ENCODE measurements at places on chromosomes 1 and 21.

DNA sequence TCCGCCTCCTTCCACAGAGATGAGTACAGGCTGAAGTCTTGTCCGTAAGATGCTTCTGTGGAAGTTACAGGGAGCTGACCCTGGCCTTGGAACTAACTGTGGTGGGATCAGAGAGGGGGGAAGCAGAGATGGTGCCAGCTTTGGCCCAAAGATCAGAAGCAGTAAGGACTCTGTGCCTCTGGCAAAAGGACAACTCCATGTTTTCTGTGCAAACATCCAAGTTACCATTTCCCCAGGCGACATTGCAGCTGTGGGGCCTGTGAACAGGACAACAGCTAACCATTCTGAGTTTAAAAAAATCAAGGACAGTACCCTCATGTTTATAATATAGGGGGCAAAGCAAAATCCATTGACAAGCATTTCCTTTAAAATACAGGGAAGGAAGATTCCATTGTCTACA is 38.4 kb downstream of the TEX35 start:
- no peak for DNase-seq

DNA sequence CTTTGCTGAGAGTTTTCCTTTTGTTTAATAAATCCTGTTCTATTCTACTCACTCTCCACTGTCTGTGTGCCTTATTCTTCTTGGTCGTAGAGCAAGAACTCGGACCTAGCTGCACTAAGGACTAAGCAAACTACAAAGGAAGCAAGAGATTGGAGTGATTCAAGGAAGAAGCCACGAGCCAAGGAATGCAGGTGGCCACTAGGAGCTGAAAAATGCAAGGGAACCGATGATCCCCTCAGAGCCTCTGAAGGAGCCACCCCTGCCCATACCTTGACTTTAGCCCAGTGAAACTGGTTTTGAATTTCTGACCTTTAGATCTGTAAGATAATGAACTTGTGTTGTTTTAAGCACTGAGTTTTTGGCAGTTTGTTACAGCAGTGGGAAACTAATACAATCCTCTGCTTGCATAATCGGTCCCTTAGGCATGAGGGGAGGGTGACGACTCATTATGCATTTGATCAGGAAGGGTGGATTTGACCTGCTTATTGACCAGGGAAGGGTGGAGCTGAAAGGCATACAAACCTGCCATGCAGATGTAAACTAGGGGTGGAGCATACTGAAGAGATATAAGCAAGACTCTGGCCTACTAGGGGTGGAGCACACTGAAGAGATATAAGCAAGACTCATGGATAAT is 6.2 kb upstream of the CA6 start:
- no peak for DNase-seq

- no peak for DNase-seq
Observed at GRCh38 chr1:42143896-42144710, 9.1 kb upstream of the GUCA2B start.

DNA sequence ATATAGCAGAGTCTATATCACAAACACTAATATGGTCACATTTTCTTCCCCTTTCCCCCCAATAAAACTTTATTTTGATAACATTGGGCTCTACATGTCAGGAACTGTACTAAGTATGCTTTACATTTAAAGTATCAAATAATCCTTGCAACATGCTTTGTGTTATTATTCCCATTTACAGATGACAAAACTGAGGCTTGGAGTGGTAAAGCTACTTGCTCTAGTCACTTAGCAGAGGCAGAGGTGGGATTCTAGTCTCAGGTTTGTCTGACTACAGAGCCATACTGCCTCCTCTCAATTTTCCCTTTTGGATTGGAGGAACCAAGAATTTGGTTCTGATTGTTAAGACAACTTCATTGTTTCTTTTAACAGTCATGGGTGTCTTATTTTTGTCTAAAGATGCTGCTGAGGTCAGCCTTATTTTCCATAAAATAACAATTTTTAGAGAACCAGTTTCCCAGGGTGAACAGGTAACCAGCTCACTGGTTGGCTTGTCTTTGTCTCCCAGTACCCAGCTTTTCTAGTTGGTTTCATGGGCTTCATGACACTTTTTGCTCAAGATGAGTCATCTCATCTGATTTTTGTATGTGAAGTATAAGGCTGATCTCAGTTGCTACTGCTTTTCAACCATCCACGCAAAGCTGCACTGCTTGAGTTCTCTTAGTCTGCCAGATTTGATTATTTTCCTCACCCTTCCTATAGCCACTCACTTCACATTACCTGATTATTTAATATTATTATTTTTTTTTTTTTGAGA is 81.0 kb upstream of the ARID1A start:
- no peak for DNase-seq

DNA sequence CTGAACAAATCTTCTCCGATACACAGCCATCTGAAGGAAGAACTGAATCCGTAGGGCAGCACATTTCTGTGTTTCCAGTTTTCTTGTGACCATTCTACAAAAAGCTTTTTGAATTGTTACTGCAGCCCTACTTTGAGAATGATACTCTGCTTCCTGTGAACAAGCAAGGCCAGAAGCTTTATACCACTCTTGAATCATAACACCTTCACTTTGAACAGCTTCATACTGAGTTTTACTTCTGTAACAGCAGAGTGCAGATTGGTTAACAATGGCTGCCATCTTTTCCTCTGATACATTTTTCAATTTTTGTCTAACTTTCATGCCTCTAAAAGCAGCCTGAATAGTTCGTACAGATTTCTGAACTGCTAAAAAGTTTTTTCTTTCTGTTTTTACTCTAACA is 33.6 kb upstream of the F13B start:
- DNase-seq, result no peak

- no peak for DNase-seq
Observed at GRCh38 chr1:24003331-24003972, 23.3 kb upstream of the SRSF10 start.

DNA sequence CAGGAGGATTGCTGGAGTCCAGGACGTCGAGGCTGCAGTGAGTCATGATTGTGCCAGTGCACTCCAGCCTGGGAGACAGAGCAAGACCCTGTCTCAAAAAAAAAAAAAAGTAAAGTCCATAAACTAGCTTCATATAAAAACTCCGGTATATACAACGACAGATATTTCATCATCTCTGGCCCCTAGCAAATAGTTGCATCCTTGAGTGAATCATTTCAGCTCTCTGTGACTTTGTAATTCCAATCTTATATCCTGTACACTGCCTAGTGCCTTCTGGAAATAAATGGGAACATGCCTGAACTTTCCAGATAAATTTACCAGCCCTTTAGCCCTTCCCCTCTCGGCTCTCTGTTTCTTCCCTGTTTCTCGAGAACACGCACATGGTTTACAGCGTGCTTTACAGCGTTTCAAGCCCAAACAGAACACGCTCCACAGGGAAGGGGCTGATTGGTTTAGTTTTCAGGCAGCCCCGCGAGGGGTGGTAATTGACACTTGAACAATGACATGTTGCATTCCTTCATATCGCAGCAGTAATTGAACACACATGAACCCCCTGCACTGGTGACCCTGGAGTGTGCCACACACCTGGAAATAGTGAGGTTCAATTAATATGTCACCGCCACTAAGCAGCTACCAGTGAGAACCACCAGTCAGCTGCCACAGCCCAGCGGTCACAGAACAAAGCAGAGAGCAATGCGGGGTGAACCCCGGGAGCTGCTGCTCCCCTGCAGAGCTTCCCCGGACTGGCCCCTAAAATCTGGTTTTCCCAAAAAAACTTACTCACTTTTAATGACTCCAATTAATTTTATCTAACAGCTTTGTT is 35.7 kb upstream of the SIM2 start:
- no peak for DNase-seq

GRCh38 chr1:57072401-57073110 is 106.7 kb upstream of the C8B start:
- DNase-seq, result no peak

DNA sequence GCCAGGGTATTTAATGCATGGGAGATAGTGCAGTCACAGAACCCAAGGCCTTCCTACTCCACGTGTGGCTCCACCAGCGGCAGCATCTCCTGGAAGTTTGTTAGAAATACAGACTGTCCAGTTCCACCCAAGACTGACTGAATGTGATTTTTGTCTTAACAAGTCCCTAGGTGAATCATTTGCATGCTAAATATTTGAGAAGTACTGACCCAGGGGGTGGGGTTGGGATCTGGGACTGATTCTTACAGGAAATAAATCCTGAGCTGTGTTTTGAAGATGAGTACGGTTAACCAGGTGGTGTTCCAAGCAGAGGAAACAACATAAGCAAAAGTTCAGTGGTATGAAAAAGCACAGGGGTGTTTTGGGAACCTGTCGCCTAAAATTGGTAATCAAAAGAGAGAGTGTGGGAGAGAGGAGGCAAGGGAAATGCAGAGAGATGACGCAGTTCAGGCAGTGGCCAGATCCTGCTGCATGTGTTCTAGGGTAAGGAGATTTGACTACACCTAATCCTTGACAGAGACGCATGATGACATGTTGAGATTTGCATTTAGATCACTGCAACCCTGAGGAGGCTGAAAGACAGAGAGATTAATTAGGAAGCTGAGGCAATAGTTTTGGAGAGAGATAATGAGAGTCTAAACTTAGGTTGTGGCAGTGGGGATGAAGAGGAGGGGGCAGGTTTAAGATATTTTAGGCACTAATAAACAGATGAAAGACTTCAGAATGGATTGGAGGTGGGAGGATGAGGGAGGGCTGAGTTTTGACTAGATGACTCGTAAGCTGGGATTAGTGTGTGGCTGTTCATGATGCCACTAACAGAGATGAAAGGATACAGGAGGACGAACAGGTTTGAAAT is 3.7 kb upstream of the ZNF326 start:
- no peak for DNase-seq

GRCh38 chr21:34594566-34595234 is 20.2 kb downstream of the RCAN1 start:
- DNase-seq, result no peak

GRCh38 chr1:15957221-15958095 is 18.4 kb downstream of the ZBTB17 start:
- no peak for DNase-seq

DNA sequence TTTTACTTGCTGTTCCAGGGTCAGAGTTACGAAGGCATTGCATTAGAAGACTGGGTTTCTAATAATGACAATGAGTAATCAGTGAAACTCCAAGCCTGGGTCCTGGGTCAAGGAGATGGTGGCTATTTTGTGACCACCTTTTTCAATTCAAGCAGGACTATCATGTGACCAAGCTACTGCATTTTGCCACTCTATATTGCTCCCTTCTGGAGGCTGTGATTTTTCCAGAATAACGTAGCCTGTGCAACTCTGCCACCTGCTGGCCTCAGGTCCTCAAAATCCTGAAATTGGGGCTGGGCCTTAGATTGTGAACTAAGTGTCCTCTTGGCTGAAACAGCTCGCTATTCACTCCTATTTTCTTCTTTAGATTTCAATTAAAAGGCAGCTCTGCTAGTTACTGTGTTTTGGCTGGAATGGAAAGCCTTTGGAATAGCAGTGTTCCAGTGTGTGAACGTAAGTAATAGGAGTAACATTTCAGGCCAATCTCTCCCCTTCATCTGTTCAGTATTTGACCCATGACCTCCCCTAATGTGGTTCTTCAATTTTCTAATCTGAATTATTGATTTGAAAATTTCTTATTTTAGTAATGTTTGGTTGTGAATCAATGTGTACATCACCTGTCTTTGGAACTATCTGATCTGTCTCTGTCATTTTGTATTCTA is 52.9 kb upstream of the CD46 start:
- no peak for DNase-seq

- no peak for DNase-seq
Observed at GRCh38 chr1:203276408-203276807, 28.9 kb upstream of the BTG2 start.

DNA sequence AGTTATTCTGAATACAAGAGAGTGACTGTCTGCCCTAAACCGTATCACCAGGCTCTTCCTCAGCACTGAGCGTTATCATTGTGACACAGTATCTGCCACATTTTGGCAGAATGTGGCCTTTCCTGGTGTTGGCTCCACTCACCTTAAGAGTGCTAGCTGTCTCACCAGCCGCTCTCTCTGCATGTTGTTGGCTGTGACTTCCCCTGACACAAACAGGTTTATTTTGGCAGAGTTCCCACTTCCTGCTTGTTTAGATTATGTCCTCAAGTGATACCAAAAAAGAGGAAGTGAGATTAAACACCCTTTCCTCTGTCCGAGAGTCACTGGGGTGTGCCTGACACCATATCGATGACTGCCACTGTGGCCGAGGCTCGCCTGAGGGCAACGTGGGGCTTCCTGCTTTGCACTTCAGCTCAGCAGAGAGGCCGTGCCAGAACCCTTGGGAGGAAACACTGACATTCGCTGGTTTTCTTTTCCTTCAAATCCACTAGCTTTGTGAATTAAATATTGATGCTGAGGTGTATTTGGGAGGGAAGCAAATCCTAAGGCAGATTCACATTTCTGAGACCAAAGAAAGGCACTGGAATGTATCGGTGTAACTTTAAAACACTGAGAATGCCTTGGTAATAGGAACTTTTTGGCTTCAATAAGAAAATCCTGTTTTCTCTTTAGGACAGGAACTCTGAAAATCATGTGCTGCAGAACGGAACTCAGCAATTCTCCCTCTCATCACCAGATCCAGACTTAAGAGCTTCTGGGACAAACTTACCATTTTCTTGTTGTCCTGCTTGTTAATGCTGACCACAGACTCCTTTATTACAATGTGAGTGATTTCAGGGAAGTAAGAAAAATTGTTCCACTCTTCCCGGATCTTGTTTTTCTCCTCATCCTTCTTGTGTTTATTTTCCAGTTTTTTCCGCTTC is 102.1 kb downstream of the JAK1 start:
- no peak for DNase-seq

- DNase-seq, result no peak
Observed at GRCh38 chr1:156600733-156601121, 552 bp downstream of the GPATCH4 start.

DNA sequence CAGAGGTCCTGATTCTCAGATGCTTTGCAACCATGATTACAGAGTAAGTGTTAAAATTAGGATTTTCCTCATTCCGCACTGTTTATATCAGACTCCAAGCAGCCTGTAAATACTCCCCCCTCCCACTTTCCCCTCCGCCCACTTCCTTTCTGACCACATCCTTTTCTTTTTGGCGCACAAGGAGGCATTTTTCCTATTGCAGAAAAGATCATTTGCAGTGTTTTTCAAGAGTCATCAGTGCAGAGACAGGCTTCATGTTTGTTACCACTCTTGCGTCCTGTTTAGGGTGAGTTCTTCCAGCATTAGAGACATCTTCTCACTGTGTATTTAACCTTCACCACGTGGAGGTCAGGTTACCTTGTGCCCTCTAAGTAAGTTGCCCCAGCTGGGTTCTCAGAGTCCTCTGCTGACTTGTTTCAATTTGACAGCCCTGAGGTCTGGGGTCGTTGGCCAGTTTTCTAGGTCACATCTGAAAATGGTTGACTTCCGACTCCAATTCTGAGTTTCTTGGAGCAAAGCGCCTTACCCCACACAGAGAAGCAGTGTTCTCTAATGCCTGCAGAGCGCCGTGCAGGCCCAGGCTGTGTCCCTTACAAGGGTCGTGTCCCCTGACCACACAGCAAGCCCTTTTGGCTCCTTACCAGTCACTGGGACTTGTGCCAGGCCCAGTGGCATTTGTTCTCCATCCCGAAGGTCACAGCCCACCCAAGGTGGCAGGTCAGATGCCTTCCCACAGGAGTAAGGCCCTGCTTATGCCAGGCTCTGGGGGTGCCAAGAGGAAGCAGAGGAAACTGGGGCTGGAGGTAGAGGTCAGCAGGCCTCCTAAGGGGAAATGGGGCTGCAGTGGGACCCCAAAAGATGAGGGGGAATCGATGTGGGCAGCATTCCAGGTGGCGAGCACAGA is 85.6 kb downstream of the FAM78B start:
- no peak for DNase-seq
